MCF 10A (cell line): ENCODE measurements at places on chromosomes 13 and 19. TPM values are rescaled to one million over a fixed set of nuclear protein-coding genes. Genes with fewer than 3 reads are reported as not detected.

The SSC5D gene
- total RNA-seq: 0.33 and 0.59 TPM in 2 replicates

The ZNF415 gene
- total RNA-seq: not detected in 2 replicates

The PSG3 gene
- not detected in 2 replicates for total RNA-seq

GRCh38 chr13:28678809-28679208 lies 19.9 kb downstream of the POMP start:
- DNase-seq: no peak
